ENCODE measurements at places on chromosomes 5 and 9.

GRCh38 chr5:97545886-97546535, 363.0 kb upstream of the RIOK2 start:
- DNase-seq, result no peak

DNA sequence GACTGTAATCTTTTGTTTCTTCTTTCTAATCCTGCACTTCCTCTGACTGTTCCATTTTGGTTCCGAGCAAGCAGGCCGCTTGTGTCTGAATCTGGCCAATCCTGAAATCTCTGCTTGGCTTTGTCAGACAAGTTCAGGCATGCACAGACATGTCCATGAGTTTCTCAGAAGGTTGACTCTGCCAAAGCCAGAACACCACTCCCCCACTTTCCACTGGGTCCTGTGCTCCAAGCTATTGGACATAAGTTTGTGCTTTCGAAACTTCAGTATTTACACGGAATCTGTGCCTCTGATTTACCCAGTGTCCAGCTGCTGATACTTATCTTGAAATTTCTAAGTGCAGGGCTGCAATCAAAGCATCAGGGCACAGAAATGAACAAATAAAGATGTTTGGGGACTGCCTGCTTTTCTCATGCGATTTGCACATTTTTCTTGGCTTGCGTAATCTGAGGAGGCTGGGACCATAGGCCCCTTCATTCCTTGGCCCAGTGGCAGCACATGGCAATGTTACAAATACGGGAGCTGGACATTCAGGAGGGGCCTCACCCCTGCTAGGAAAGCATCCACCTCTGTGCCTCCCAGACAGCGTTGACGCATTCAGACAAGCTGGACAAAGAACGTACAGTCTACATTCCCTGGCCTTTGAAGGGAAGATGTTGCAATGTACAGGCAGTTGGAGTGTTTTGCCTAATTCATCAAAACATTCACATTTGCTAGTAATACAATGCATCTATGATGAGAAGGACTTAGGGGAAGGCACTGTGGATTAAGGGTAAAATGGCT, 209.2 kb upstream of the PAPPA start:
- DNase-seq, result peak; percentile 45

DNA sequence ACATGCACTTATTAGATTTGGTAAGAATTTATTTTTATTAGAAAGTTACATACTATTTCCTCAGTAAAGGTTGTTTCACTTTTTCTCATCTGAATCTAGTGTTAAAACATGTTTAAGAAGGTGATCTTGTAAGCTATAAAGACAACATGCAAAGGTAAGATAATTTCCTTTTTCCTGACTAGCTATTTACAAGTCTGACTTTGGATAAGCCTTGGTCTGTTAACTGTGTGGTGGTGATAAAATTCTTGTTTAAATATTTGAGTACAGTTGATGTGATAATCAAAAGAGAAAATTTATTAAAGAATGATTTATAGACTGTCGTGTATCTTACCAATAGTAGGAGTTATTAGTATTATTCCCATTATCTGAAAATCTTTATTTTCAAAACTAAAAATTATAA, 36.9 kb upstream of the GPR21 start:
- no peak for DNase-seq

GRCh38 chr9:130232899-130233586, 32.5 kb upstream of the HMCN2 start:
- DNase-seq, result no peak

DNA sequence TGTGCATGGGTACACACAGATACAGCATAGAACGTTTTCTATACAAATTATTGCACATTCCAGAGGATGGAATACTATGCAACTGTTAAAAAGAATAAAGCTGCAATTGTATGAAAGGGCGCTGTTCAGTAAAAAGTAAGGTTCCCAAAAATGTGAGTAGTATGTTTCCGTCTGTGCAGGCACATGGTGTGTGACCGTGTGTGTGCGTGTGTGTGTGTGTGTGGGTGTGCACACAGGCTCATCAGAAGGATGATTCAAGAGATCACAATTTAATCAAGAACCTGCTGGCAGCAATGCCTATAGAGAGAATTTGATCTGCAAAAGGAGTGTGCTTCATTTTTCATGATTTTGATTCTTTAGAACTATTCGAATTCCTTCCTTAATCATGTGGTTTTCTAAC, 76.3 kb downstream of the SEMA4D start:
- no peak for DNase-seq

- no peak for DNase-seq
Measured at GRCh38 chr5:96330530-96331140, 102.4 kb downstream of the PCSK1 start.

DNA sequence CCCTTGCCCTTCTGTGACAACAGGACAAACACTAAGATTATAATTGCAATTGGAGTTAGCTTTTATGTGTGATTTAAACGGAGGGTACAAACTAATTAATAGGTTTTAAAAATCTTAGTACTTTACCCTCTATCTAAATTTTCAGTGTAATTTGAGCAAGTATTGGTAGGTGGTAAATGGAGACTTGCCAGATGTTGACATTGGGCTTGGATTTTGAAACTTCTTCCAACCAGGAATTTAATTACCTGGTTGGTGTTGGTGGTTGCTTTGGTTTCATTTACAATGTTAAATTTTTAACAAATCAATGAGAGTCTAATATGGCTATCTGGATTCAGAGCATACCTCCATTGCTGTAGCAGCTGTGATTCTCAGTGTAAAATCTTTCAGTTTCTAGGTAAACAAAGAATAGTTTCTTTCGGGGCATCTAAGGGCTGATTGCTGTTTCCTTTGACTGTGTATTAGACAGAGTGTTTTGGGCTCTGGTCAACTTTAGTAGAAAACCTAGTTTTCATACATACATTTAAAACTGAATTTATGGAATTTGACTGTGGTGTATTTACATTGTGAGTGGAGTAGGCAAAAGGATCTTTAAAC, 1.9 kb downstream of the DAPK1 start:
- no peak for DNase-seq

- no peak for DNase-seq
Measured at GRCh38 chr5:68748101-68748500, 345.7 kb upstream of the SLC30A5 start.

DNA sequence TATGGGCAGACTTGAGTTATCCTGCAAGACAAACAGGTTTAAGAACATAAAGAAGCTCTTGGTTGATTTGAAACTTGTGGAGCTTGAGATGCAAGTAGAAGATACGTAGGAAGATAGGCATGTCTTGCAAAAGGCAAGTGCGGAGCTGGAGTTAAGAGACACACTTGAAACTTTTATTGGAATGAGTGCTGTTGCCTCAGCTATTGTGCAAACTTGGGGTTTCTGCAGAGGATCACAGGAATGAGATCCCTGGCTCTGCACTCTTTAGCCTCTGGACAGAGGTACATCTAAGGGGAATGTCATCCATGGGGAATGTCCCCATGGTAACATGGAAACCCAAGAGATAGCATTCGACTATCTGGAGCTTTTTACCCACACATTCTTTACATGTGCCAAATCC, 121.1 kb downstream of the ADCY2 start:
- no peak for DNase-seq

DNA sequence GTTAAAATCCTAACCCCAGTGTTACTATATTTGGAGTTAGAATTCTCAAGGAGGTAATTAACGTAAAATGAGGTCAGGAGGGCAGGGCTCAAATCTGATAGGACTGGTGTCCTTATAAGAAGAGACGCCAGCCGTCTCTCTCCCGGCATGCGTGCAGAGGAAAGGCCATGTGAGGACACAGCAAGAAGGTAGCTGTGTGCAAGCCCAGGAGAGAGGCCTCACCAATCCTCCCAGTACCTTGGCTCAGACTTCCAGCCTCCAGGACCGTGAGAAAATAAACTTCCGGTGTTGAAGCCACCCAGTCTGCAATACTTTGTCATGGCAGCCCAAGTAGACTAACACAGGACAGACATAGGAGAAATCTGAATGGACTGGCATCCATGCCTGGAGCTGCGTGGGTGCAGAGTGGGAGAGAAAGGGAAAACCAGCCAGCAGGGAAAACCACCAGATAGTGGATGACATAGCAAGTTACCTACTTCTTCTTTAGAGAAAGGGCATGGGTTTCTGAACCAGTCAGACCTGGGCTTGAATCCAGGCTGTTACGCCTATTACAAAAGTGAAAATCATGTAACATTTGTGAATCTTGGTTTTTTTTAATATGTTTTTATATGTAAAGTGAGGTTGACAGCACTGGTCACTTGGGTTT, 89.2 kb downstream of the FSTL4 start:
- no peak for DNase-seq

GRCh38 chr9:127711226-127711701, 4.2 kb downstream of the PTRH1 start:
- DNase-seq, result no peak

- no peak for DNase-seq
Measured at GRCh38 chr9:89522261-89522958, 24.5 kb upstream of the SEMA4D start.

DNA sequence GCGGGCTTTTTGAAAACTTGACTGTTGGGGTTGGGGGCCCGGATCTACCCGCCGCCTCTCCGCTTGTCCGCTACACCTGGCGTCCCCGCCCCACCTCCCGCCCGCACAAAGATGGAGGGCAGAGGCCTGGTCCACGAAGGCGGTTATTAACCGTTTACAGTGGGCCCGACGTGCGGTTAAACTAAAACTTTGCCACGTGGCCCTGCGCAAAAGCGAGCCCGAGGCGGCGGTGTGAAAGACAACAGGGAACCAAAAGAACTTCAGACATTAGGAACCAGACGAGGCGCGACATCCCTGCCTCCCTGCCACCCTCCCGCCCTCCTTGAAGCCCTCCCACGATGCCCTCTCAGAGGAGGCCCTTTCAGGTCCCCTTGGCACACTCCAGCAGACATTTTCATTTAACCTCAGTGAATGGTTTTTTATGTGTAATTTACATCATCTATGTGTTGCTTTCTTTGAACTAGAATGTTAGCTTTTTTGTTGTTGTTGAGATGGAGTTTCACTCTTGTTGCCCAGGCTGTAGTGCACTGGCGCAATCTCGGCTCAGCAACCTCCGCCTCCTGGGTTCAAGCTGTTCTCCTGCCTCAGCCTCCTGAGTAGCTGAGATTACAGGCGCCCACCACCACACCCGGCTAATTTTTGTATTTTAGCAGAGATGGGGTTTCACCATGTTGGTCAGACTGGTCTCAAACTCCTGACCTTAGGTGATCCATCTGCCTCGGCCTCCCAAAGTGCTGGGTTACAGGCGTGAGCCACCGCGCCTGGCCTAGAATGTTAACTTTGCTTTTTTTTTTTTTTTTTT, 999 bp upstream of the HNRNPA0 start:
- no peak for DNase-seq

GRCh38 chr5:16913187-16914107, 22.6 kb downstream of the MYO10 start:
- DNase-seq, result no peak

GRCh38 chr9:16771356-16771755, 99.1 kb downstream of the BNC2 start:
- no peak for DNase-seq

DNA sequence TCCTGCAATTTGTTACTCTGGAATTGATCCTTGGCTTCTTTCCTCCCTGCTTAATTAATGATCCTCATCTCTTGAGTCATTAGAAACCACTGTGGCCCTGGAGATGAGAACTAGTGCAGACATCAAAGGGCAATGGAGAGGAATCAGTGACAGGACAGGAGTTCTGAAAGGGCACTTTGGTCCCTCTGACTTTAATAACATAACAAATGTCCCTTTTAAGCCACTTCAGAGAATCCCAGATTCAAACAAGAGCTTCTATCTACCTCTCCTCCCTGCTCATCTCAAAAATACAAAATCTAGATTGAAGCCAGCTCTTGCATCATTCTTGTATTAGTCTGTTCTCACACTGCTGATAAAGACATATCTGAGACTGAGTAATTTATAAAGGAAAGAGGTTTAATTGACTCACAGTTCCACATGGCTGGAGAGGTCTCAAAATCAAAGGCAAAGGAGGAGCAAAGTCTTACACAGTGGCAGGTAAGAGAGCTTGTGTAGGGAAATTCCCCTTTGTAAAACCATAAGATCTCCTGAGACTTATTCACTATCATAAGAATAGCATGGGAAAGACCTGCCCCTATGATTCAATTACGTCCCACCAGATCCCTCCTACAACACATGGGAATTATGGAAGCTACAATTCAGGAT, 139.1 kb downstream of the PLPPR1 start:
- no peak for DNase-seq

GRCh38 chr5:154767576-154767975, 12.4 kb downstream of the LARP1 start:
- no peak for DNase-seq

DNA sequence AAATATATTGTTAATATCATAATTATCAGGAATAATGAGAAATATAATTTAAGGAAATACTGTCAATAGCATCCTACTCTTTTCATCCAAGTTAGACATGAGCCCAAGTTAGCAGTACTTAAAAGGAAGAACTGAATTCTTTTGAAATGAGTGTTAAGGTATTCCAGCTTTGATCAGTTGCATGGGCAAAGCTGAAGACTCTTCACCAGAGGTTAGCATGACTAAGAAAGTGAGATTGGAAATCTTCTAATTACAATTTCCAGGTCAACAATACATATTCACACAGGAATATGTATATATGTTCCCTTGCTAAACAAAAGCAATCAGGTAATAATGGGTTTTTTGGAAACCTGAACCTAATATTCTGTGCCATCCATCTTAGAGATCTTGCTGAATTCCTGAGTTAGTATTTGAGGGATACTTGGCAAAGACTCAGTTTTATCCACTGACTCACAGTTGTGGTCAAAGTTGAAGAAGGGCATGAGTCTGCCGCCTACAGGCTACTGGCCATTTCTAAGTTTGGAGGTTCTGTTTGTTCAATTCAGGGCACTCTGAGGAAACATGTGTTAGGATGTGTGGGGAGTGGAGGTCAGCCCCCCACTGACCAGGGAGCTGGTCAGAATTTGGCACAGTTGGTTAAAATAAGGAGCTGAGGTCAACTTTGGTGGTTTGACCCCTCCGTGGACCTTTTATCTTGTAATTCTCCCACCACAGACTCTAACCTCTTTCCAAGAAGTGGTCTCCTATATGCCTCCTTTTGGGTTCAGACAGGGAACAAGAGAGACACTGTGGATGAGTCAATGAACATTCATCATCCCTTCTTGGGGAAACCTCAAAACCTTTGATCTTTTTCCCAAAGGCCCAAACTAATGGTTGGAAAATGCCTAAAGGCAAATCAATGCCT, 118.3 kb downstream of the PIK3R1 start:
- no peak for DNase-seq

- no peak for DNase-seq
Measured at GRCh38 chr9:37066139-37066725, 32.2 kb upstream of the PAX5 start.

DNA sequence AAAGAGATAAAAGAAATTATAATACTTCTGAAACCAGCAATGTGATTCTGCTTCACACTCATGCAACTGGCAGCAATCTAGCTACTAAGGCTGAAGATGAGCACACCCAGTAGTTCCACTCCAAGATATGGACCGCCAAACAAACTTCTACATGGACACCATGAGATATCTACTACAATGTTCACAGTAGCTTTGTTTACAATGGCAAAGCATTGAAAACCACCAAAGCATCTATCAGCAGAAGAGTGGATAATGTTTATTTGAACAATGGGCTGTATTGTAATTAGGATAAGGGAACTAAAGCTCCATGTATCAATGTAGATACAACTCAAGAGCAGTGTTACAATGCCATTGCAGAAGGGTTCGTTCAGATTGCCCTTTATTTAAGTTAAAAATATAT, 91.2 kb upstream of the ERBIN start:
- DNase-seq, result no peak

Data from ELF-1 (cell line).